ENCODE measurements at places on chromosomes 4 and X.

- ATAC-seq = no peak
Measured at GRCh38 chrX:107716118-107716684, 59.4 kb downstream of the TSC22D3 start.

- ATAC-seq = no peak
Measured at GRCh38 chr4:180636696-180637404, 1606.4 kb upstream of the TENM3 start.

DNA sequence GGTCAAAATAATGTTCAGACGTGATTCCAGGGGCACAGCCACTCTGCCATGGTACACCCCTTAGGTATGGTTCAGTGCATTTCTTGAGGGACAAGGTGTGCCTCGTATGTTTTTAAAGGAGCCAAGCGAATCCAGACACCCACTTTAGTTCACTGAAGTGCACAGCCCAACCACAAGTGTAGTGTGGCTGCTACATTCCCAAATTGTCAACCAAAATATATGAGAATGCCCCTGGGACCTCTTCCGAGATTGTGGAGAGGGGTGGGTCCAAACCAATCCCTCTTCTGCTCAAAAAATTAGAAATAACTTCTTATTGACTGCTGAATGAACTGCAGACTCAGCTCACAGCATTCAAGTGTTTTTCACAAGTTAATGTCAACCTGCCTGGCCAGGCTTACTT, 7.4 kb upstream of the BRS3 start:
- no peak for ATAC-seq

DNA sequence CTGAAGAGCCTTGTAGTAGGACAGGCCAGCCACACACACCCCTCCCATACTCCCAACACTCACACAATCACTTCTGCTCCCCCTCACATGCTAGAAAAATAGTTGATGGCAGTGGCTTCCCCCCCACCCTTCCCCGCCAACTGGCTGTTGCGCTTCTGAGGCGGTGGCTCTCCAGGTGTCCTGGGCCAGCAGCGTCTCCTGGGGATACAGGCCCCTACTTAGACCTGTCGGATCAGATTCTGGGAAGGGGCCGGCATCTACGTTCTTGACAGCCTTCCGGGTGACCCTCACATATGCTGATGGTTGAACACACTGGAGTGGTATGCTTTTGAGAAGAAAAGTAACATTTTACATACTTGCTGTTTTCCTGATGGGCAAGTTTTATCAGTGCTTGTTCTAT, 39.9 kb downstream of the TNIP2 start:
- ATAC-seq = no peak

DNA sequence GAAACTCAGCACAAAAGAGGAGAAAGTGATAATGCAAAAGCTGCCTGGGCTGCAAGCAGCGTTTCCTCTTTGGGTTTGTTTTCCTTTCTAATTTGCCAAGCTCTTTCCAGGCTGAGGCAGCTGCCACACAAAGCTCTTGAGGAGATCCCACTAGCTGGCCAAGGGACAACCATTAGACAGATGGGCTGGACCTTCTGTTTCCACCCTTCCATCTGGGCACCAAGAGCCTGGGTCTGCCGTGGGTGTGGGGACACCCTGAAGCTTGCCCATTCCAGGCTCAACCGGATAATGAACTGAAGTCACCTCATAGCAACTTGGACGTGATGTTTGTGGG, 194.6 kb upstream of the C1QTNF7 start:
- no peak for ATAC-seq

- ATAC-seq = no peak
Measured at GRCh38 chr4:90189946-90190345, 62.8 kb downstream of the CCSER1 start.
